ENCODE measurements at places on chromosomes 6 and 20. TPM values are rescaled to one million over a fixed set of nuclear protein-coding genes. Genes with fewer than 3 reads are reported as not detected.

Gene OR2B6
- not detected for total RNA-seq

Gene SGK2
- total RNA-seq = not detected

Gene GGTLC1
- not detected for total RNA-seq

Gene SRSF12
- total RNA-seq = not detected

Gene CLPSL2
- not detected for total RNA-seq

Gene F13A1
- not detected for total RNA-seq

Gene UBE3D
- total RNA-seq = 4.3 TPM

Gene TRIM40
- not detected for total RNA-seq

Gene PNLDC1
- not detected for total RNA-seq

Gene RNF8
- total RNA-seq = 17.5 TPM

Gene PPP1R16B
- total RNA-seq = not detected

Gene HSD17B8
- 0.51 TPM for total RNA-seq

Gene AGER
- total RNA-seq = 6.8 TPM

Gene ZNF334
- 1.3 TPM for total RNA-seq

Gene SDHAF4
- total RNA-seq = 8.2 TPM

Gene TASP1
- 5.4 TPM for total RNA-seq

Gene RPS6KA2
- 10.2 TPM for total RNA-seq
